ENCODE measurements at places on chromosomes 7 and 10.

- no peak for DNase-seq
These were observed 18.6 kb downstream of the MINDY3 start for GRCh38 chr10:15841696-15842095.

GRCh38 chr7:147578196-147578595, 1012.4 kb upstream of the C7orf33 start:
- DNase-seq, result no peak

GRCh38 chr7:41911792-41912191, 208.9 kb upstream of the INHBA start:
- DNase-seq, result no peak

- DNase-seq, result no peak
These were observed 36.0 kb upstream of the AKR1E2 start for GRCh38 chr10:4790045-4790444.

- DNase-seq, result peak; percentile 61
These were observed at the start of gene VWDE for GRCh38 chr7:12403287-12404181. VWDE (minus strand) TSS chr7:12403865; CDS start chr7:12403716, 149 bp downstream.

DNA sequence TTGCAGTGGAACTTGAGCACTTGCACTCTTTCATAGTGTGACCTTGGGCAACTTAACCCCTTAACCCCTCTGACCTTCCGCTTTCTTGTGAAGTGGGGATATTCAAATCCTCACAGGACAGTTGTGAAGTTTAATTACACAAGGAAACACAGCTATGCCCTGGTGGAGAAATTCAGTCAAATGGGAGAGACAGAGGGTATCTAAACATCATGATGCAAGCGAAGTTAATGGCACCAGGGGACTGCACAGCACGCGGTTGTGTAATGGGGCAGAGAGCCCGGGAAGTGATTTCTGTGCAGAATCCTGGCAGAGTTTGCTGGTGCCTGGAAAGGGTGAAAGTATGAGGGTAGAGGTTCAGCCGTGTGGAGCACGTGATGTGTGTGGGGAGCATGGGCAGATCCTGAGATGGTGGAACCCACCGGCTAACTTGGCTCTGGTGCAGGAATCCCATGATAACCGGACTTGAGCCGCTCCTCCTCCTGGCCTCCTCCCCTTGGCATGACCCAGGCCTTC, 51.7 kb downstream of the SNX10 start:
- DNase-seq, result no peak

GRCh38 chr7:33770576-33770975, 134.8 kb upstream of the BMPER start:
- DNase-seq, result no peak

- DNase-seq, result no peak
These were observed 33.6 kb downstream of the JMJD1C start for GRCh38 chr10:63431962-63432797.

GRCh38 chr7:150567871-150568301, 696 bp downstream of the GIMAP4 start:
- DNase-seq, result no peak

GRCh38 chr7:29285861-29286260, 91.3 kb downstream of the CHN2 start:
- DNase-seq, result no peak

DNA sequence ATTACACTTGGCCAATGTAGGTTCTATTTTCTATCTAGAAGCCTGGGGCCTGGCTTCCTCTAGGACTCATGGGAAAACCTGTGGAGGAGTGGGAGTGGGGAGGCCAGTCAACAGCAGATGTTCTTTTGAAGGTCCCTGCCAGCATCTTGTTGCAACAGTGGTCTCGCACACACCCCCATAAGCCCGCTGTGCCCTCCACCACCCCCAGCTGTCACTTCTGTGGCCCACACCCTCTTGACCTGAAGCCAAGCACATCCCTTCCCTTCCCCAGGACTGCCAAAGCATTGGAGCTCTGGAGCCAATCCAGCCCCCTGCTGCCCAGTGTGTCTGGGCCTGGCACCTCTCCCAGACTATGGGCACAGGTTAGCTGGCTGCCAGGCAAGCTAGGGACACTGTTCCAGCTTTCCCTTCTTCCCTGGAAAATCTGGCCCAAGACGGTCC, 1.9 kb upstream of the STX1A start:
- DNase-seq, result no peak

DNA sequence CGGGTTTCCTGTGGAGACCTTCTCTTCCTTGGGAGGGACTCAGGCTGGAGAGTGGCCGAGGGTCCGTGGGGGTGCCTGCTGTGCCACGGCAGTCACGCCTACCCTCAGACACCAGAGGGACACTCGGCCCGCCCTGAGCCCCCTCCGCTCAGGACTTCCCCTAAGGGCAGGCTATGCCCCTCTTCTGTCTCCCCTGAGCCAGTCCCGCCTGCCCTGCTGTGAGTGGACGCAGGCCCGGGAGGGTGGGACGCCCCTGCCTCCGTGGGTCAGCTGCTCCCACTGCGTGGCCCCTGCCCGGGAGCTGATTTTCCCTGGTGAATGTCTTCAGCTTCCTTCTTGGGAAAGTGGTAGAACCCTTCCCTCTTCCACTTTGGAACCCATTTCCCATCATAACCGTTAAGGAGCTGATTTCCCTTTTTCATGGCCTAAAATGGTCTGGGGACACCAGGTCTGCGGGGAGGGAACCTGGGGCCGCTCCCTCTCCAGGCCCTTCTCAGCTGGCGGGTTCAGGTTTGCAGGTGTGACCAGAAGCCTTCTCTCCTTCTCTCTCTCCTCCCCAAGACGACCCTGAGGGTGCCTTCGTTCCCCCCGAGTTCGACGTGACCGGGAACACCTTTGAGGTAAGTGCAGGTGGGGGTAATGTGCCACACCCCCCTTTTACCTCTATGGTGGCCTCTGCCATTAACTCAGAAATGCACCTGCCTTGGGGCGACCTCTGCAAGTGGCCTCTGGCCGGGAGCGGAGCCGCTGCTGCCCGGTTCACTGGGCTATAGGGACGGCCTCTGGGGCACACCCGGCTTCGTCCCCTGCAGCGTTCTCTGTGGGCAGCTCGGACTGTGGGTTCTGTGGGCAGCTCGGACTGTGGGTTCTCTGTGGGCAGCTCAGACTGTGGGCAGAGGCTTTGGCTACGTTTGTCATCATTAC, 7.9 kb downstream of the KNDC1 start:
- DNase-seq, result no peak

DNA sequence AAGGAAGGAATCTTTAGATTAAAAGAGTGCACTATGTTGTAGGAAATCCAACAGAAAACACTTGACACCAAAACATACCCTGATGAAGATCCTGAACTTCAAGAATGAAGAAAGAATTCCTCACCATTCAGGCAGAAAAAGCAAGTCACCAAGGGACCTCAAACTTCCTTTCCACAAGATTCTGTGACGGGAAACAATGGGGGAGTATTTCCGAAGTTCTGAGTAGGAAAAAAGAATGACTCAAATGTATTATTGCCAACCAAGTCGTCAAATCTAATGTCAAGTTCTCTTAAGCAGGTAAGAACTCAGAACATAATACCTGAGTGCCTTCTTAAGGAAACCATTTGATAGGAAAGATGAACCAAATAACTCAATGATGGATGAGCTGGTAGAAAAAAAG, 44.7 kb upstream of the MTURN start:
- no peak for DNase-seq
